Iris pigment epithelial cell (primary cell): ENCODE measurements at places on chromosomes 12 and 14.

GRCh38 chr12:111686574-111687105, 787 bp downstream of the ACAD10 start:
- peak; percentile 68 for DNase-seq

- no peak for DNase-seq
Observed at GRCh38 chr12:96472384-96472783, 17.0 kb upstream of the CFAP54 start.

DNA sequence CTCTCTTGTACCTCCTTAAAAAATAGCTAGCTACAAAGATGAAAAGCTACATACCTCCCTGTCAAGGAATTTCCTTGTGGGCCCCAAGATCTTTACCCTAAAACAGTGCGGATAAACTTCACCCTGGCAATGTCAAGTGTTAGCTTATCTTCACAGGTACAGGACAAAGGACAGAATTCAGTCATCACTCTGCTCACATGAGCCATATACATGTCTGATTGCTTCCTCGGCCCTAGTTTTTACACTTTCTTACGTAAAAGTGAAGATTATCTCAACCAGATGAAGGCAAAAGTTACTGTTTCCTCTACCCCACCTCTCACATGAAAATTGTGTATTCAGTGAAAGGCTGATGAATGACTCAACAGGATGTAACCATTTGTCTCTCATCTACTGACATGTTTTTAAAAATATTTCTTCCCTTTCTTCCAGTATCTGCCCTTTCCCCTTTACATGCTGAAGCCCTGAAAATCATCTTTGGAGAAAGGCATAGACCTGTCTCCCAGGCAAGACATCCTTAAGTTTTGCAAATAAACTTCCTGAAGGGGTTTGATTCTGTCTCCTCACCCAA, 890.1 kb downstream of the GALC start:
- DNase-seq: no peak

DNA sequence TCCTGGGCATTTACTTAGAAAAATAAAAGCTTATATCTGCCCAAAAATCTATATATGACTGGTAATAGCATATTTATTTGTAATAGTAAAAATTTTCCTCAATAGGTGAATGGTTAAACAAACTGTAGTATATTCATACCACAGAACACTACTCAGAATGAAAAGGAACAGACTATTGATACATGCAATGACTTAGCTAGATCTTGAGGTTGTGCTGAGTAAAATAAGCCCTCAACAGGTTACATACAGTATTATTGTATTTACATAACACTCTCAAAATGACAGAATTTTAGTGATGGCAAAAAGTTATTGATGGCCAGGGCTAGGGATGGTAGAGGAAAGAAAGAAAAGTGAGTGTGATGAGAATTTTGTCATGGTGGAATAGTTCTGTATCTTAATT, 178.4 kb downstream of the BMP4 start:
- no peak for DNase-seq

GRCh38 chr12:94100211-94100627, 48.2 kb upstream of the PLXNC1 start:
- DNase-seq: peak; percentile 94

DNA sequence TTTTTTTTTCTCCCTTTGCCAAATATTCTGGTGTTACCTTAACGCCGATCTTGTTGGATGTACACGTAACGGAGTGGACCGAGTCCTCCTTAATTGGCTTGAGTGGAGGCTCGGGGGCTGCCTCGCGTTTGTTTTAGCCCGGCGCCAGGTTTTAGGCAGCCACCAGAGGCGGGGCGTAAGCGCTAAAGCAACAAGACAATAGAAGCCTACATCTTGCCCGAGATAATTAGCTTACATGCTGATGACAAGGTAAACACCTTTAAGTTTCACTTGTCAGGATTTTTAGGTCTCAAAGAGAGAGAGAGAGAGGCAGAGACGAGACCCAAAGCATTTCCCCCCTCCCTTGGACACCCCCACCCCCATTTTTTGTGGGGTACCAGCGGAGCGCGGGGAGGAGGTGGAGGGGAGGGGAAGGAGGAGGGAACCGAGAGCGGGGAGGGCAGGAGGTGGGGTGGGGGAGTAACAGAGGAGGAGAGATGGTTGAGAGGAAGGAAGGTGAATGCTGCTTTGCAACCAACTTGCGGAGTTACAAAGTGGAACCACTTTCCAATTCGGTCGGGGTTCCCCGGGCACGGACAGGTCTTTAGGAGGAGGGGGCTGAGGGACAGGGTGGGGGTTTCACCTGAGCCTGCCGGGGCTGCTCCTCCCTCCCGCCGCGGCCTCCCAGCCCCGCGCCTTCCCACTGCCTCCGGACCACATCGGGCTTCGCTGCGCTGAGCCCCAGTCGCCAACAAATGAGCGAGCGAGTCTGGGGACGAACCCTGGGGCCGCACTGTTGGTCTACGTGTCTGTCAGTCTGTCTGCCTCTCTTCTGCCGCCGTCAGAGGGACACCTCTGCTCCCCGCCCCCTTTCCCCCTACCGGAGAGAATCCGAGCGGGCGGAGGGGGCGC, at the start of gene NKX2-1:
Gene NKX2-1, minus strand, starts transcription at position 802 of the 891 bp plus-strand sequence. Its CDS starts 103 bp downstream, at position 699.
- DNase-seq: no peak

DNA sequence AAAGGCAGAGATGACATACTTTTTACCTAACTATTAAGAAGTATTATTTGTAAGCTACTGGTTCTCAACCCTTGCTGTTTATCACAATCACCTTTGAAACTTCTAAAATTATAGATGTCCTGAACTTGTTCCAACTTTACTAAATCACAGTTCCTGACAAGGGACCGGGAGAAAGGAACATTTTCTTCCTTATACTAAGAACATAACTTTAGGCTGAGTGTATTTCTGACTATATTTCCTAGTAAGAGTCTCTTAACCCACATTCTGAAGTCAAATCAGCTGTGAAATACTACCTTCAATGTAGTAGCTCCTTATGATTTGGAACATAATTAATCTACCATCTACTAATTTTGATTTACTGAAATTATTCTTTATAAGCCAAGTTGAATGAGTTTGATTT, 80.2 kb downstream of the BAZ1A start:
- DNase-seq: peak; percentile 25

DNA sequence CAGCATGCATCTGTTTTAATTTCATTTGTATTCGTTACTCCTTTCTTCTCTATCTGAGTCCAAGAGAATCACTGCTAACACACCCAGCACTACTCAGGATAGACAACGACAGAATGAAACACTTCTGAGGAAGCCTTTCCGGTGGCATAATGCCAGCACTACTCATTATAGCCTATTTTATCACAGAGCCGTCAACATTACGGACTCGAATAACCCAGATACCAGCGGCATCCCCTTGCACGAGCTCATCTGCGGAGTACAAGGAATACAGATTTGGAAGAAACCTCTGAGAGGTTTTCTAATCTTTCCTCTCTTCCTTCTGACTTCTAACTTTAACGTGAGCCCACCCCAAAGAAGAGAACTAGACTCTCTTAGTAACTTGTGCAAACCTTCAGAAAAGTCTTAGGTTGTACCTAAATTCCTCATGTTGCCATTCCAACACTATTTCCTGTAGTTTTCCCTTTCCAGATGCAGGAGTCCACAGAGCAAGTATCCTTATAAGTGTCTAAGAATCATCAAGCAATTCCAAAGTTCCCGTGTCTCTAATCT, 248.1 kb downstream of the APAF1 start:
- no peak for DNase-seq

- peak; percentile 11 for DNase-seq
Observed at GRCh38 chr12:77894556-77894955, 63.9 kb downstream of the NAV3 start.
